ENCODE measurements at places on chromosomes 5 and 9. TPM values are rescaled to one million over a fixed set of nuclear protein-coding genes. Genes with fewer than 3 reads are reported as not detected.

Gene PCDHGB5
- 4.0 TPM for total RNA-seq

Gene RFESD
- 0.89 TPM for total RNA-seq

Gene KIAA1958
- total RNA-seq, result 8.4 TPM

Gene BTNL8
- not detected for total RNA-seq

Gene GDA
- total RNA-seq, result not detected

Gene ZNF608
- total RNA-seq, result 24.4 TPM

Gene CD74
- 142 TPM for total RNA-seq

Gene GARIN3
- total RNA-seq, result not detected

Gene MOCS2
- 91.1 TPM for total RNA-seq

Gene MAP1B
- total RNA-seq, result 704 TPM

Gene SPINK4
- total RNA-seq, result not detected

Gene HSPB3
- 58.1 TPM for total RNA-seq

Gene PITX1
- 17.0 TPM for total RNA-seq

Gene FOXD4L6
- not detected for total RNA-seq

Gene PPP1R2B
- 0.15 TPM for total RNA-seq

Gene POLR3G
- total RNA-seq, result 1.7 TPM

Gene ADGRV1
- total RNA-seq, result 0.08 TPM

Gene GDNF
- 3.9 TPM for total RNA-seq

Gene RUSC2
- total RNA-seq, result 55.6 TPM

Gene CTXN3
- total RNA-seq, result not detected

Gene RXRA
- 57.3 TPM for total RNA-seq

Gene PDE6A
- not detected for total RNA-seq

Gene PCDHB16
- total RNA-seq, result 5.2 TPM

Gene COL5A1
- total RNA-seq, result 63.4 TPM

Gene TICAM2
- 4.7 TPM for total RNA-seq

Gene SNAPC3
- total RNA-seq, result 40.4 TPM

Gene PCA3
- total RNA-seq, result 0.27 TPM

Gene ANKRD20A1
- total RNA-seq, result 0.17 TPM

Gene TMEM8B
- total RNA-seq, result 18.4 TPM

Gene CCL28
- 3.0 TPM for total RNA-seq

Gene KLHL9
- total RNA-seq, result 24.5 TPM

Gene CER1
- not detected for total RNA-seq

Gene ENTR1
- total RNA-seq, result 55.1 TPM

Gene IL13
- total RNA-seq, result not detected

Gene SEMA6A
- total RNA-seq, result 19.3 TPM
